ENCODE measurements at places on chromosomes 11 and 22. TPM values are rescaled to one million over a fixed set of nuclear protein-coding genes. Genes with fewer than 3 reads are reported as not detected.

The GRM5 gene
- polyA plus RNA-seq, result 0.02 TPM

The MAPK8IP1 gene
- polyA plus RNA-seq, result 1.3 TPM

The LMO2 gene
- polyA plus RNA-seq, result 12.3 TPM

The BAIAP2L2 gene
- 34.5 TPM for polyA plus RNA-seq

The LARGE2 gene
- 20.7 TPM for polyA plus RNA-seq

The OR52I1 gene
- not detected for polyA plus RNA-seq

The P4HA3 gene
- 0.04 TPM for polyA plus RNA-seq

The SLC22A25 gene
- polyA plus RNA-seq, result 0.02 TPM

The PRRG4 gene
- 20.6 TPM for polyA plus RNA-seq

The PLCB3 gene
- polyA plus RNA-seq, result 37.4 TPM

The CARD18 gene
- polyA plus RNA-seq, result 3.3 TPM

The MIAT gene
- polyA plus RNA-seq, result 0.49 TPM

The NUDT8 gene
- polyA plus RNA-seq, result 43.1 TPM

The MMP1 gene
- polyA plus RNA-seq, result 0.24 TPM

The MISFA gene
- polyA plus RNA-seq, result 0.62 TPM

The DDIAS gene
- polyA plus RNA-seq, result 2.5 TPM

The CNTN5 gene
- not detected for polyA plus RNA-seq
